ENCODE measurements at places on chromosomes 3 and 15.
A peak's percentile ranks its signal among the peaks of the same experiment; 100 is the strongest.

- DNase-seq = no peak
Observed at GRCh38 chr15:79990997-79991334, 20.0 kb upstream of the BCL2A1 start.

GRCh38 chr3:111859061-111859973, at the start of gene PHLDB2:
Gene PHLDB2 (plus strand): TSS chr3:111859265. CDS start chr3:111884078, 24,813 bp downstream.
- DNase-seq = peak; percentile 52

GRCh38 chr3:59262076-59262498, 212.3 kb upstream of the CFAP20DC start:
- no peak for DNase-seq

DNA sequence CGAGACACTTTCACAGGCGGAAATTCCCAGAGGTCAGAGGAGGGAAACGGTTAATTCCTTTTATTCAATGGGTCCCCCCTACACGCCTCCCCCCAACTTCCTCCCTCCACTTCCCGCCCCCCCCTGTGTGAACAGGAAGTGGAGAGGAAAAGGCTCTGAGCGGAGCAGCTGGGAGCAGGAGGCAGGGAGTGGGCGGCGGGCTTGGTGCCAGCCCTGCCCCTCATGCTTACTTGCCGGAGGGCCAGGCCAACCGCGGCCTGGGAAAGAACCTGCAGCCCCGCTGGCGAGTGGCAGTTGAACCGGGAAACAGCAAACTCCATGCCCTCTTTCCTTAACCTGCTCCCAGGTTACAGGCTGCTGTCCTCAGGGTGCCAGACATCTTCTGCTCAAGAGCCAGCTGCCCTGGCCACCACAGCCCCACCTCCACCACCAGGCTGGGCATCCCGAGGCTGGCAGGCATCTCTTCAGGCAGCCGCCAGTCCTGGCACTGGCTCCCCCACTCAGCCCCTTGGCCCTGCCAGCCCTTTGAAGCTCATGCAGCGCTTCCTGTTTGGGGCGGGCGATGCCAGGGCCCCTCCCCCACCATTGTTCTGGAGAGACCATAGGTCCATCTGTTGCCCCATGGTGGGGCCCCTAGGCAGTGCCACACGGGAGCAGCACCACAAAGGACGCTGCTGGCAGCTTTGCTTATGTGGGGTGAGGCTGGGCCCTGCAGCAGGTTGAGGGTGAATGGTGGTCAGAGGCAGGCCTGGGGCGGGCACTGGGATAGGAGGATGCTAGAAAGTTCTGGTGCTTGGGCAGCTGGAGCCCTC, 12.9 kb downstream of the VPS18 start:
- DNase-seq = no peak

GRCh38 chr15:80068578-80068977, 9.1 kb downstream of the ZFAND6 start:
- no peak for DNase-seq

DNA sequence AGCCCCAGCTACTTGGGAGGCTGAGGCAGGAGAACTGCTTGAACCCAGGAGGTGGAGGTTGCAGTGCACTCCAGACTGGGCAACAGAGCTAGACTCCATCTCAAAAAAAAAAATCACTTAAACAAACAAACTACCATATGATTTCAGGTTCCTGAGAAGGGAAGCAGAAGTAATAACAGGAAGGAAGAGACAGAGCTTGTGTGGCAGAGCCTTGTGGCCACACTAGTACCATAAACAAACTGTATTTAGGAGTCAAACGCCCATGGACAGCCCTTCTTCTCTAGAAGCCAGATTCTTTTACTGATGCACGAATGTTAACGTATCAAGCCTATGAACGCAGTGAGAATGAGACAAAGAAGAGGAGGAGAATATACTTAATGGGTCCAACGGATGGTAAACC, 12.0 kb downstream of the MTMR10 start:
- DNase-seq = no peak

GRCh38 chr3:177711637-177712036, 514.4 kb upstream of the TBL1XR1 start:
- DNase-seq = no peak

- no peak for DNase-seq
Observed at GRCh38 chr3:151770956-151771355, 37.2 kb downstream of the AADACL2 start.

- DNase-seq = no peak
Observed at GRCh38 chr3:197364410-197365071, 66.1 kb upstream of the DLG1 start.

DNA sequence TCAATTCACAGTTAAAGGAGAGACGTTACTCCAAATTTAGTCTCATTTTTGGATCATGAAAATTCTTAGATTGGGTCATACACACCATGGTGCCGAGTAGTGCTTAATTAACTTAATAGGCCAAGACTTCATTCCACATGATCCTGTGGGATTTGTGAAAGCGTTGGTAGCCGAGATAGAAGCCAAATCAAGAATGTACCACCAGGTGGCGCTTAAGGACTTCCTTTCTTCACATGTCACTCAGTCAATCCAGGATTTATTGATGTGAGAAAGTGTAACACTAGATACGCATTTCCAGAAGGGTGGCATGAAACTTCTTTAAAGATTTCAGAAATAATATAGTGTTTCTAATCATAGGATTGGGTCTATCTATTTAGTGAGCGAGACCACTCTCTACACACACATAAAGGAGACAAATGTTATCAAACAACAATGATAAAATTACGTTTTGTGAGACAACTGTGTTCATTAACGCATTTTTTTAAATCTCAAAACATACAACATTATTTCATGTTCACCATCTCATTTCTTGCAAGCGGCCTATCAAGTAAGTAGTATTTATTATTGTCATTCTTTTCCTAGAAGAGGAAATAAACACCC, 436.1 kb downstream of the CHL1 start:
- DNase-seq = no peak

- DNase-seq = peak; percentile 15
Observed at GRCh38 chr3:171772427-171773056, 37.7 kb downstream of the PLD1 start.

DNA sequence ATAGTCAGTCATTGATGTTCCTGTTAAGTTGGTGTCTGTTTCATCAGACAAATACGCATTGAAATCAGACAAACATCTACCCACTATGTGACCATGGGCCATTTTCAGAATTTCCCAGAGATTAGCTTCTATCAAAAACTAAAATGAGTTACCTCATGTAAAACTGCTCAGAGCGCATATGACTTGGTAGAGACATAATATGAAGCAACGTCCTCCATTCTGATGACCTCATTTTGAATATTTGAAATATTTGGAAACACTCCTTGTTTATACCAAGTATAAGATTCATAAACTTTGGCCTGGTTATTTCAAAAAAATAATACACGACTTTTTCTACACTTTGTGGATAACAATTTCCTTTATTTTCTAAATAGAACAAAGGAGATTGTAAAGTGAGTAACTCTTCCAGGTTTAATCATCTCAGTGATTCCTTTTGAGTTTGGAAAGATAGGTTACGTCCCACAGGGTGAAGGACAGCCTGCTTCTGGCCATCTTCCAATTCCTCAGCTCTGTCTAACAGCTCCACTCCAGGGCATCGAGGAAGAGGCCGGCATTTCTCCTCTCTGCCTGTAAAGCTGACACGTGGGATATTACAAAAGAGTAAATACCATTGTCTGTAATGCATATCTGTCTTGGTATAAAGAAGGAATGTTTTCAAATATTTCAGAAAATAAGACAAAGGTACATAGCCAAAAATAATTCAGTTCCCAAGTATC, 122.6 kb downstream of the CADM2 start:
- no peak for DNase-seq

DNA sequence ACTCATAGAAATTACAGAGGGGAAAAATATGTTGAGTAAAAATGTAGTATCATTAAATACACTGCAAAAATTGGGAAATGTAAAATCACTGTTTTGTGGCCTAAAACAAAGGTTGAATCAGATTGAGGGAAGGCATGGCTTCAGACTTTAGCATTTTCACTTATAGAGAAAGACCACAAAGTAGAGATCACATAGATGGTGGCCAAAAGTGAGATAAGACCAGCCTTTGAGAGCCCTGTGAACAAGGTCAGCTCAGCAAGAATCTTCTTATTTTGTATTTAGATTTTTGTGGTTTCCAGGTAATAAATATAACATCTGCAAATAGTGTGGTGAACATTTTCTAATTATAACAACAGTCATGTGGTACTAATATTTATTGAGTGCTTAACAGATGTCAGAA, 544.8 kb upstream of the DPPA4 start:
- DNase-seq = no peak

GRCh38 chr15:59817834-59818233, 128.7 kb upstream of the BNIP2 start:
- no peak for DNase-seq

- no peak for DNase-seq
Observed at GRCh38 chr15:57395292-57395691, 19.0 kb downstream of the CGNL1 start.

DNA sequence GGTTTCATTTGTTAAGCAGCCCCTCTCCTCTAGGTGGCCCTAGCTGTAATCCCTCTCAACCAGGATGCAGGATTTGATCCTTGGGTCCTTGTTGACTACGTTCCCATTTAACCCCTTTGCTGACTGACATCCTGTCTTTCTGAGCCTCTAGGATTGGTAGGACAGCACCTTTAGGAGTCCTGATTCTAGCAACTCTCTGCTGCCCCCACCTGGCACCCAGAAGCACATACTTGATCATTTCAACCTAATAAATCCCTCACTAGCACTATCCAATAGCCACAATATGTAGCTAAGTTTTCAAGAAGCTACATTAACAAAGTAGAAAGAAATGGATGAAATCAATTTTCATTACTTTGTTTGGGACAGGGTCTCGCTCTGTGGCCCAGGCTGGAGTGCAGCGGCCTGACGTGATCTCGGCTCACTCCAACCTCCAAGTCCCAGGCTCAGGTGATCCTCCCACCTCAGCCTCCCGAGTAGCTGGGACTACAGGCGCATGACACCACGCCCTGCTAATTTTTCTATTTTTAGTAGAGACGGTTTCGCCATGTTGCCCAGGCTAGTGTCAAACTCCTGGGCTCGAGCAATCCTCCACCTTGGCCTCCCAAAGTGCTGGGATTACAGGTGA, 28.3 kb downstream of the RSL24D1 start:
- DNase-seq = peak; percentile 41

GRCh38 chr3:41334426-41334825, 135.1 kb downstream of the CTNNB1 start:
- DNase-seq = no peak

GRCh38 chr3:192550356-192550755, 177.0 kb downstream of the FGF12 start:
- DNase-seq = no peak

DNA sequence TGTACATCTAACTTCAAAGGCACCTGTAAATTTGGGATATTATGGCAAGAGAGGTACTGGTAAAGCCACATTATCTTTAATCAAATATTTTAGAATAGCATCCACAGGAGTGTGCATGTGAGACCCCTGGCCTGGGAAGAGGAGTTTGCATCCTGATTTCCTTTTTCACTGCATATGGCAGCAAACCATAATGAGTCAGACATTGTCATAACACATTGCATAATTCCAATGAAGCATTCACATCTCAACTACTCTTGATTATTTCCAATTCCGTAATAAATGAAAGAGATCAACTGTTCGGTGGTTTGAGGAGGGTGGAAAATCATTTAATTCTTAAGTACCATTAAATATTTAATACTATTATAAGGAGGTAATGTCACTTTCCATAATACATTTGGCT, 215.0 kb downstream of the MECOM start:
- DNase-seq = no peak

DNA sequence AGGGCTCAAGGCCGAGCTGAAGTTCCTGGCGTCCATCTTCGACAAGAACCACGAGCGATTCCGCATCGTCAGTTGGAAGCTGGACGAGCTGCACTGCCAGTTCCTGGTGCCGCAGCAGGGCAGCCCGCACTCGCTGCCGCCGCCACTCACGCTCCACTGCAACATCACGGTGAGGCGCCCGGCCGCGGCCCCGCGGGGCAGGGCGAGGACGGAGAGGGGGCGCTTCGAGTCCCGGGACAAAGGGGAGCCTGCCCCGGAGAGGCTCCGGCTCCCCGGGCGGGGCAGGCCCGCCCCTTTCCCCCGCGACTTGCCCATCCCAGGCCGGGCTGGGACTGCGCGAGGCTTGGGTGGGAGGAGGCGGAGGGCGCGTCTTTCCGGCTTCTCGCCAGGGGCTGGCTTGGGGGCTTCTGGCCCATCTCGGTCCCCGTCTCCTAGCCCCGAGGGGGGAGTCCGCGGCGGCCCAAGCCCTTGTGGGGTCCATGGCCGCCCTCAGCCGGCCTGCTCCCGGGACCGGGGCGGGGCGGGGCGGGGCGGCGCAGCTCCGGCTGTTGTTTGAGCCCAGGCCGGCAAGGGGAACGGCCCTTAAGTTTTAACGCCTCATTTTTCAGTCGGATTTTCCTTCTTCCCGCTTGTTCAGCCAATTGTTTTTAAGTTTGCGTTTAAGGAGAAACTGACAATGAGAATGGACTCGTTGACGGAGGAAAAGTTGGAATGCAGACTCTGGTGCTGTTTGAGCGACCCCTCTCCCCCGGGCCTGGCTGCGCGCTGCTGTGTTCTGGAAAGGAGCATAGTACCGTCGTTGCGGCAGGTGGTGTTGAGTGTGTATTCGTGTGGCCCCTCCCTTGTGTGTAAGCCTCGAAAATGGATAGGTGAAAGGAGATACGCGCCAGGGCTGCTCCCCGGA, 683 bp downstream of the UBE2Q2 start:
- peak; percentile 17 for DNase-seq

GRCh38 chr3:194237110-194237509, 101.2 kb downstream of the HES1 start:
- no peak for DNase-seq

GRCh38 chr15:90143166-90143655, 40.9 kb upstream of the IDH2 start:
- DNase-seq = peak; percentile 47

DNA sequence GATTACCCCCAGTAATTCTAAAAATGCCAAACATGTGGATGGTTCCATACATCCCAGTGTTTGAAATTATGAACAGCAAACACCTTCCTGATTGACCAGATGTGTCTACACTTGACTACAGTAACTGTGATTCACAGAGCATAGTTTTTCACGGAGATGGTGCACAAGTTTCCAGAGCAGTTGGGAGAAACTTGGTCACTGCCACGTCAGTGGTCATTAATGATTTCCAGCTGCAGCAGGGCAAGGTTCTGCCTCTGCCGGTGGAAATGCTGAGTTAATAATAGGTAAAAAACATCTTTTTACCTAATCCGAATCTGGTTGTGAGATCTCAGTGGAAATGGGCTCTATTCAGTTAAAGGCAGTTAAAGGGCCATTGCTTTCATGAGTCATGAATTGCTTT, 154.1 kb upstream of the FEZF2 start:
- DNase-seq = no peak

GRCh38 chr3:67458896-67459530, 195.4 kb downstream of the SUCLG2 start:
- DNase-seq = no peak

GRCh38 chr15:38229705-38230310, 22.8 kb upstream of the SPRED1 start:
- no peak for DNase-seq
